ENCODE measurements at places on chromosomes 11 and 22.
A peak's percentile ranks its signal among the peaks of the same experiment; 100 is the strongest.

GRCh38 chr11:62401356-62401755 lies 17.5 kb upstream of the SCGB1A1 start:
- DNase-seq, result no peak

GRCh38 chr11:116605543-116606459 lies 167.0 kb downstream of the BUD13 start:
- DNase-seq, result peak; percentile 88

GRCh38 chr22:28316014-28316413 lies 363.6 kb downstream of the TTC28 start:
- no peak for DNase-seq

DNA sequence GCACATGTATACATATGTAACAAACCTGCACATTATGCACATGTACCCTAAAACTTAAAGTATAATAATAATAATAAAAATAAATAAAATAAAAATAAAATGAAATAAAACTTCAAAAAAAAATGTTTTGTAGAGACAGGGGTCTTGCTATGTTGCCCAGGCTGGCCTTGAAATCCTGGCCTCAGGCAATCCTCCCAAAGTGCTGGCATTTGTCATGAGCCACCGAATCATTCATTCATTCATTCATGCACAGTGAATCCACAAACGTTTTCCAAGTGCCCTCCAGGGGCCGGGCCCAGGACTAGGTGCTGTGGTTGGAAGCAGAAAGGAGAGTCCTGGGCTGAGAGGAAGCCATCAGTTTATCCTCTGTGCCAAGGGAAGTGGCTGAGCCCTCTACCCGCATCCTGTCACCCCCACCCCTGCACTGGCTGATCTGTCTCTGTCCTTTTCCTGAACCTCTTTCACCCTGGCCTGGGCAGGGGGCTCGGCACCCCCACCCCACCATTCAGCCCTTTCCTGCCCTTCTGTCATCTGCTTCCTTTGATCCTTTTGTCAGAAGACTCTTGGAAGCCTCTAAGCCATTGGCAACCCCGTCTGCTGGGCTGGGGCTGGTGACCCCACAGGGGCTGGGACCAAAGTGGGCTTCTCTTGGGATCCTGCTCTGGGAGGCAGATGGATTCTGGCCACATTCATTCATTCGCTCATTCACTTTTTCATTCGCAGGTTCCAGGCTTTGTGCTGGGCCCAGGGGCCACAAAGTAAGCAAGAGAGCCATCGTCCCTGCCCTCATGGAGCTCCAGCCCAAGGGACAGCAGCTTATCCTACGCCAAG lies 84.3 kb downstream of the IGLL1 start:
- DNase-seq, result no peak

DNA sequence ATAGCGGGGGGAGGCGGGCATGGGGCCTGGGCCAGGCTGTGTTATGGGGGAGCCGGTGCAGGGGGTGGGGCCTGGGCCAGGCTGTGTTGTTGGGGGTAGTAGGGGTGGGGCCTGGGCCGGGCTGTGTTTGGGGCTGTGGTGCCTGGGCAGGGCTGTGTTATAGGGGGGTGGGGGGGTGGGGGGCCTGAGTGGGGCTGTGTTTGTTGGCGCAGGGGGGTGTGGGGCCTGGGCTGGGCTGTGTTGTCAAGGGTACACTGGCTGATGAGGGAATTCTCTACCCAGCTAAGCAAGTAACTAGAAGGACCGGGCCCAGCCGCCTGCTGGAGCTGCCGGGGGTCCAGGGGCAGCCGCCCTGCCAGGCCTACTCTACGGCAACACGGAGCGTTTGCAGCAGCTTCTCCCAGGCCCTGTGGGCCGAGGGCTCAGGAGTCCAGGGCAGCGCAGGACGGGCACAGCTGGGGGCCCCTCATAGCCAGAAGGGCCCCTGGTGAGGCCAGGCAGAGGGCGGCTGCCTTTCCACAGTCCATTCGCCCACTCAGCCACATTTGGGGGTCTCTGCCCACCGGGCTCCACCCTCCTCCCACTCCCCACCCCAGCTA lies 10.1 kb upstream of the PIM3 start:
- DNase-seq, result no peak

DNA sequence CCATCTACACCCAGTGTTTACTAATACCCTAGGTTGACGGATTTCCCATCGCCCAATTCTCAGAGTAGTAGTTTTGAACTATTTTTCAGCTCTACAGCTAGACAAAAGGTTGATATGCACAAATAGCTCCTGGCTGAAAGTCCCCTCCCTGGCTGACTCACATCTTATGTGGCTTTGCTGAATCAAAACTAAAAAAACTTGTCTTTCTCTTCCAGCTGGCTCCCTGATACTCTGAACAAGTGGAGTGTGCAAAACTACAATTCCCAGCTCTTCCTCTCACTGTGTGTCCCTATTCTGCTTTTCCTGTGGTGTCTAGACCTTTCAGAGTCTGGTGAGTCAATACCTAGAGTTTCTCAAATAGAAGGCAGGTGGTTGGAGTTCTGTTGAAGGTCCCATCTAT lies 12.7 kb upstream of the LARGE1 start:
- DNase-seq, result no peak

DNA sequence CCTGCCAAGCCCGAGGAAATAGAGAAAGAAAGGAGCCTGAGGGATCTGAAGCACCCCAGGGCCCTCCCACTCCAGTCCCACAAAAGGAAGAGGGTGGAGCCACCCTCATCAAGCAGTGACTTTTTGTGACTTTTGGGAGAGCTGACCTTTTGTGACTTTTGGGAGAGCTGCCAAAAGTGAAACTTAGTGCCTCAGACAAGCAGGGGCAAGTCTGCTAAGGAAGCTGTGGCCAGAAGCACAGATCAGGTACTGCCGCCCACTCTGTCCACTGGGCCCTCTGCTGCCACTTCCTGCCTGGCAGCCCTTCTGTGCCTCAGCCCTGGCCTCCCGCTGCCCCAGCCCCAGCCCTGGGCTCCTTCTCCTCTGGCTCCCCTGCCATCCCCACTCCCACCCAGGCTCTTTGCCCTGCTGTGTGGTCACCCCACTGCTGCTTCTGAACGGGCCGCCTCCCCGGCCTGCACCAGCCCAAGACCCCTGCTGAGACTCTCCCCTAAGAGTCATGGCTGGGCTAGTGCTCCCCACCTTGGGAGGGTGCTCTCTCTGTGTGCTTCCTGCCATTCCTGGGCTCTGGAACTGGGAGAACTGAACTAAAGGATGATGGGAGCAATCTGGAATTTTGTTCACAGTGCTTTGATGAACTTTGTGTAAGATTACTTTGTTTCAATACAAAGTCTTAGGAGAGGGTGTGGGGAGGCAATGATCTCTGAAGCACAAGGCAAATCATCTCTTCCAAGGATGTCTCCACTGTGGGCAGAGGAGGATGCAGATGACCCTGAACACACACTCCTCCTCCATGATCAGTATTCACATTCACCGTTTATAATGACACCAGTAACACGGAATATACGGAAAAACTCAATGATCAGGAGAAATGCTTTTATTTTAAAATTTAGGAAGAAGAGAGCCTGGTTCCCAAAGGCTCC lies at the start of gene APOBEC3H:
Gene APOBEC3H, plus strand, starts transcription at position 147 of the 923 bp plus-strand sequence. CDS start 3,035 bp downstream, outside the sequence.
- DNase-seq, result no peak

- no peak for DNase-seq
These were observed 1.2 kb downstream of the OR6X1 start for GRCh38 chr11:123753110-123753509.

GRCh38 chr11:11788063-11788710 lies 53.6 kb upstream of the USP47 start:
- DNase-seq, result no peak

- DNase-seq, result no peak
These were observed 123.4 kb downstream of the COMMD9 start for GRCh38 chr11:36165621-36166397.

DNA sequence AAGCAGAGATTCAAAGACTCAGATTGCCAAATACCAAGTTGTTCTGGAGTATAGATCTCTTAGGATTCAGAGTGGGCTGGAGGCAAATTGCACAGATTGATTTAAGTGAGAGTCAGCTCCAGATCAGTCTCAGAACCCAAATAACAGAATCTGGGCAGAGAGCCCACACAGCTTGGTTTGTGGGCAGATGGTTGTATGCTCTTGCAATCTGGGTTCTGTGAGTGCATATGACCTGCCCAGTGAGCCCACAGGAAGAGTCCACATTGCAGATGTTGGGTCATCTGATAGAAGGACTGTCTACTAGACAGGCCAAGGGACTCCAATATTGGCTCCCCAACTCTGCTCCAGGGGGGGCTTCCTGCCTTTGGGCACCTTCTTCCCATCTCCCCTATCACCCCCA lies 65.9 kb downstream of the ADAMTS15 start:
- no peak for DNase-seq

GRCh38 chr11:16151138-16151537 lies 205.2 kb downstream of the SOX6 start:
- DNase-seq, result no peak

- DNase-seq, result peak; percentile 18
These were observed 773 bp downstream of the HRAS start for GRCh38 chr11:534396-535209.

- DNase-seq, result no peak
These were observed 22.9 kb upstream of the THY1 start for GRCh38 chr11:119445850-119446249.

Measured in endothelial cell (in vitro differentiated cells).